ENCODE measurements at places on chromosomes 6 and 20.

DNA sequence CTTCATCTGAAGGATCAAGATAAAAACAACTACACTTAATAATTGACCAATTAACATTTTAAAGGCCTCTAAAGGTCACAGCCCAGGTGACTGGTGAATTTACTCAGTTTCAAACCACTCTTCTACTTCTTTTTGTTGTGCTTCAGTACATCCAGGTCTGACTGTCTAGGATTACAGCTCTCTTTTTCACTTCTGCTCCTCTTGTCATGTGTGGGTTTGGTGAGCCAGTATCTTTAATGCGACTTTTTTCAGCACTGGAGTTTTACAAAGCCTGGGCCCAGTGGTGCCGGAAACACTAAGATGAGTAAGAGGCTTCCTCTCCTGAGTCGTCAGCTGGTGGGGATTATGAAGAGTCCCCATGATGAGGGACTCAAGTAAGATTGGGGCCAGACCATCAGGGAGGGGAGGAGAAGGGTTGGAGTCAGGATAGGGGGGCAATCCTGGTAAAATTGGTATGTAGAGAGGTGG lies 27.0 kb downstream of the HECA start:
- no peak for DNase-seq

DNA sequence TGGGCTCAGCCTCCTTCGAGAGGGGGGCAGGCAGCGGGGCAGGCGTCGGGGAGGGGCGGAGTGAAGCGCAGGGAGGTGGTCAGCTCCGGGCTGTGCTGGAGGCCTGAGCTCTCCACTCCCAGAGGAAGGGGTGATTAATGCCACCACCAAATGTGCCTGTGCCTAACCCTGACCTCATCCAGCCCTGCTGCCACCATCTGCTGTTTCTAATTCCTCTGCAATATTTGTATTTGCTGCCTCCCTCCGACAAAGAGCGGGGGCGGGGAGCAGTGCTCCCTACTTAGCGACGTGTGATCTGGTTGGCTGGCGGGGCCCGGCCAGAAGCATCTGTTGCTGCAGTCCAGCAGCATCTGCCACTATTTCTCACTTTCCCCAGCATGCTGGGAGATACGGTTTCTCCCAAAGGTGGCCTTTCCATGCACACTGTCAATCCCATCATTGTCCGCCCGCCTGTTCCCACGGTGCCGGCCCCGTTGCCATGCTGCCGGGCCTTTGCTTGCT lies 47.0 kb downstream of the DLL1 start:
- DNase-seq = no peak

DNA sequence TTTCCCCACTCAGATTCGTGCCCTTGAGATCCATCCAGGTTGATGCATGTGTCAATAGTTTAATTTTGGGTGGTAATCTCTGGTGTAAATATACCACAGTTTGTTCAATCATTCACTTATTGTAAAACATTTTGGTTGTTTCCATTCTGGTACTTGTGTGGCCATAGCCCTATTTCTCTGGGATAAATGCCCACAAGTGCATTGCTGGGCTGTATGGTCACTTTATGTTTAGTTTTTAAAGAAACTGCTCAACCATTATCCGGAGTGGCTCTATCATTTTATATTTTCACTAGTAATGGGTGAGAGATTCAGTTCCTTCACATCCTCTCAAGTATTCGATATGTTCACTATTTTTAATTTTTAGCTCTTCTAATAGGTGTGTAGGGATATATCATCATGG lies 60.7 kb upstream of the RNF24 start:
- no peak for DNase-seq

- DNase-seq = no peak
Observed at GRCh38 chr6:48404927-48405326, 293.9 kb upstream of the PTCHD4 start.

GRCh38 chr20:23095499-23095898 lies 9.4 kb upstream of the CD93 start:
- no peak for DNase-seq

GRCh38 chr20:23122796-23123655 lies 36.9 kb upstream of the CD93 start:
- DNase-seq = no peak

DNA sequence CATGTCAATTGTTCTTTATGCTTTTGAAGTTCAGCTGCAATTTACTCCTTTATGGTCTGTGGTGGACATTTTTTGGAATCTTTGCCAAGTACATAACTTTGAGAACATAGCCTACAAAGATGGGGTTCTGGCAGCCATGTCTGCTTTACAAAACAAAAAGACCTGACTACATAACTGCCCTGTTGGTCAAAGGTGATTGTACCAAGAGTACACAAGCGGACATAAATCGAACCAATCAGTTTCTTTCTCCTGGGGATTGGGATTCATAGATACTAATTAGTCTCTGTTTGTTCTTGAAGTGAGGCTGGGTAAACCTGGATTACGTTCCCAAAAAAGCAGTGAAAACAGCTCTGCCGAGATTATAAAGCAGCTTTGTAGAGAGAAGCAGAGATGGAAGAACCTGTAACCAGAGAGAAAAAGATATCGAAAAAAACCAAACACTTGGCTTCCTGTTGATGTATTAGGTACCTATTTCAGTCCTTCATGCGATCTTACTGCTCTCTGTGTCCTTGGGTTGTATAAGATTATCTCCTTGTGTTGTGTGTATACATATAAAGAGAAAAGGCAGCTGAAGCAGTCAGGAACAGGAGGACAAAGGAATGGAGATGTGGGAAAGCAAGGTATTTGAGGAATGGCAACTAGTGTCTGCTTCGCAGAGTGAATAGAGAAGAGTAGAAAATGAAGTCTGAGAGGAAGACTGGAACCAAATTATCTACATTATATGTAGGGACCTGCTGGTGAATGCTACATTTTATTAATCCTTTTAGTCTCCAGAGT lies 2.7 kb upstream of the ZFAND3 start:
- no peak for DNase-seq

- DNase-seq = no peak
Observed at GRCh38 chr6:151095538-151096254, 144.1 kb upstream of the AKAP12 start.

DNA sequence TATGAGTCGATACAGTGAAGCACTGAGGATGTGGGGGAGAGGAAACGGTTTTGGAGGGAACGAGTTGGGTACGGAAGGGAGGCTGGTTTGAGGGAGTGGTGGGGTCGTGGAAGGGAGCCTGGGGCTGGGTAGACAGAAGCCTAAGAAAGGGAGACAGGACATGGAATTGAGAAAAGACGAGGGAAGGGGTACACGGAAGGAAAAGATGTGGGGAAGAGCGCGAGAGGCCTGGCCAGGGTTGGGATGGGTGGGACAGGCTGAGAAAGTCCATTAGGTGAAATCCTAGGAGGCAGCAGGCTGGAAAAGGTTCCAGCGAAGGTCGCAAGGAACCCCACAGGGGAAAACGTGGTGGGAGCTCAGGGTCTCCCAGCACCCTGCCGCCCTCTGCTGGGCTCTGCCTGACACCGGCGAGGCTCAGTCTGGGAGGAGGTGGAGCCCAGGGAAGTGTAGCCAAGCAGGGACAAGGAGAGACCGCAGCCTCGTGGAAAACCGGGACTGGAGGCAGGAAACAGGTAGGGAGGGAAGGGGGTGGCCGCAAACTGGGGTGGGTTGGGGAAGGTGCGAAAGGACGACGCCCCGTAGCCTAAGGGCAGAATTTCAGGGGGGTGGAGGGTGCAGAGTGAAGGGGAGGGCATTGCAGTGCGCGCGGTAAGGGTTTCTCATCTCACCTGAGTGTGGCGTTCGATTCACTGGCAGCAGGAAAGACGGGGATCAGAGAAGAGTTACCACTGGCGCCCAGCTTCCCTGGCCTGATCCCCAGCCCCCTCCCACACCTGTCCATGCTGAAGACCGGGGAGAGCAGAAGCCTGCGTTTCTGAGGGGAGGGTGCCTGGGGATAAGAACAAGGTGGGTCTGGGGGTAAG lies 4.3 kb downstream of the GABBR1 start:
- no peak for DNase-seq

GRCh38 chr20:47334022-47334551 lies 22.4 kb downstream of the ZMYND8 start:
- peak; percentile 77 for DNase-seq

GRCh38 chr6:3882866-3883265 lies 33.7 kb downstream of the FAM50B start:
- DNase-seq = no peak

DNA sequence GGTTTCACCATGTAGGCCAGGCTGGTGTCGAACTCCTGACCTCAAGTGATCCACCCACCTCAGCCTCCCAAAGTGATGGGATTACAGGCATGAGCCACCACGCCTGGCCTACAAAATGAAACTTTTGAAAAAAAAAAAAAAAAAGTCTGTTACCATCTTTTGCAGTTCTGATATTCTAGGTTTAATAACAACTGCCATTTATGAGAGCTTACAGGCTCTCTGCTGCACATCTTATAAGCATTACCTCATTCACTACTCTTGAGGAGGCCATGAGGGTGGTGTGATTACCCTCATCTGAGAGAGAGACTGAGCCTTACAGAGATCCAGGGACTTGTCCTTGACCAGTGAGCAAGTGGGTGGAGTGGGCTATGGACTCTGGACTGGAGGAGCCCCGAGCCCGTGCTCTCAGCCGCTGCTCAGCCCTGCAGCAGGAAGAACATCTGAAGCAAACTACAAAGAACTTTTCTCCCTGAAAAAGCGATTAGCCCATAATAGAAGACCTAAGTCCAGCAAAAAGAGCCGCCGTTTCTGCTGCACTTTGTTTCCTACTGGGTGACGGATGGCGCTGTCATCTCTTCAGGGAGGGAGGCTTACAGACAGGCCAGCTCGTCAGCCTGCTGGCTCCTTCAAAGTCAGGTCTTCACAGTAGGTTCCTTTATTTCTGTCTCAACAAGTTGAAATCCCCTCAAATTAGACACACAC lies 119.8 kb upstream of the AKAP12 start:
- no peak for DNase-seq

DNA sequence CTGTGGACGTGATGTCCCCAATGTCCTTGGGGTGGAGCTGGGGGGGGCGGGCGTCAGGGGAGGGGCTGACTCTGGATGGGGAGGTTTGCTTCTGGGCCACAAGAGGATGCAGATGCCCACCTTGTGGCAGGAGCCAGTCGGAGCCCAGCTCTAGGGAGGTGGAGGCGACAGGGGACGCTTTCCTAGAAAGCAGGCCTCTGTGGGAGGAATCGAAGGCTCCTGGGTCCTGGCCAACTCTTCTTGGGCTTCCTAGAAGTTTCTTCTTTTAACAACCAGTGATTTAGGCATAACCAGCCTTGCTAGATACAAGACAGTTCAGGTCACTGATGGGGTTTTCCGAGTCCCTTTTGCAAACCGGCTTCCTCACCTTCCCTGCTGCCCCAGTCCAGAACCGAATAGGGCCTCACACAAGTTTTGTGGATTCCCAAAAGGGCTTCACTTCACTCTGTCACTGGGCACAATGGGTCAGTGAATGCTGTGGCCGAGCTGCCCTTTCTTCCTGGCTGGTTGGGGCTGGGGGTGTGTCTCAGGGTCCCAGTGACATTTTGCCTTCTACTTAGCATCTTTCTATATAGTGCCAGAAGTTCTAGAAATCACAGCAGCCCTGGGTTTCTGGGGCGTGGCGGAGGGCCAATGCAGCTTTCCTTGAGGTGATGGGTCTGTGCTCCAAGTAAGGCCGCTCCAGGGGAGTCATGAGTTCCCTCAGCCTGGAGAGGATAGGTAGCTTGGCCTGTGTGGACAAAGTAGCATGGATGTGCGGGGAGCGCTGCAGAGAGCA lies 78.4 kb upstream of the FOXP4 start:
- DNase-seq = no peak

DNA sequence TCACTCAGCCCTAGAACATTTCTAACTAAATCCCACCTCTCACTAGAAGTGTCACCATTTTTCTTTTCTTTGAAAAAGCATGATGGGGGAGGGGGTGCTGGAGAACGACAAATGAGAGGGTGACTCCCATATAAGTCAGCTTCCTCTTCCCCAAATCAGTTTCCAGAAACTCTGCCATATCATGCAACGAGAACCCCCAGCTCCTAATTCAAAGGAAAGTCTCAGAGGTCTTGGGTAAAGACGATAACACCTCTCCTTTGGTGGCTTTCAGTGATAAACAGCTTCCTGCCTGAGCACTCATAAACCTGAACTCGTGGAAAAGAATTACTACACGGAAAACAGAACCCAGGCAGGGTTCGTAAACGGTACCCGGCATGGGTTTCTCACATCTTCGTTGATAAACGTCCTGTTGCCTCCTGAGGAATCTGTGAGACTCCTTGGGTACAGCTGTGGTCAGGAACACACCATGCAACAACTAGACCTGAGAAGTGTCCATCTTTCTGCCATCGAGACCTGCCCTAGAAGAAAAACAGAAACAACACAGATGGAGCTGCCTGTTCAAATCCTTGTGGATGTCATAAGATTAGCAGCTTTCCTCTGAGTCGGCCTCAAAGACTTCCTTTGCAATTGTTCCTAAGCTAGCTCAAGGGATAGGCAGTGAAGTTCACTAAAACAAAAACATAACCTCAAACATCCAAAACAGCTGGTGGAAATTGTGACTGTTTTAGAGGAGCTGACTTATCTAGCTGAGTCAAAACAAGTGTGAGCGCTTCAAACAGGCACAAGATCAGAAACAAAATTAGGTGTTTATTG lies 185.8 kb upstream of the PRDM1 start:
- peak; percentile 37 for DNase-seq

DNA sequence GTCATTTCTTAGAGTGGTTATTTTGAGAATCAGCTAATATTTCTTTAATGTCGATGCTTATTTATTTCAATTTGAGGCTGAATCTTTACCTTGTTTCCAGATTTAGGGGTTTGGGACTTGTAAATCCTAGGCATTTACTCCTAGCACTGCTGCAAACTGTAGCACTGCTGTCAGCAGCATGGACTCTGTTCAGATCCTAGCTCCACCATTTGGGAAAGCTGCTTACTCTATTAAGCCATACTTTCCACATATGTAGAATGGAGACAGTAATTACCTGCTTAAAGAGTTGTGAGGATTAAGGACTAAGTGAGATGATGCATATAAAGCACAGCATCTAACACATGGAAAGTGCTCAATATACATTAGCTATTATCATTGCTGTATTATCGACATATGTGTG lies 28.7 kb downstream of the TMEM242 start:
- no peak for DNase-seq

Measured in kidney epithelial cell (primary cell).